ENCODE measurements at places on chromosomes 11 and 22.

DNA sequence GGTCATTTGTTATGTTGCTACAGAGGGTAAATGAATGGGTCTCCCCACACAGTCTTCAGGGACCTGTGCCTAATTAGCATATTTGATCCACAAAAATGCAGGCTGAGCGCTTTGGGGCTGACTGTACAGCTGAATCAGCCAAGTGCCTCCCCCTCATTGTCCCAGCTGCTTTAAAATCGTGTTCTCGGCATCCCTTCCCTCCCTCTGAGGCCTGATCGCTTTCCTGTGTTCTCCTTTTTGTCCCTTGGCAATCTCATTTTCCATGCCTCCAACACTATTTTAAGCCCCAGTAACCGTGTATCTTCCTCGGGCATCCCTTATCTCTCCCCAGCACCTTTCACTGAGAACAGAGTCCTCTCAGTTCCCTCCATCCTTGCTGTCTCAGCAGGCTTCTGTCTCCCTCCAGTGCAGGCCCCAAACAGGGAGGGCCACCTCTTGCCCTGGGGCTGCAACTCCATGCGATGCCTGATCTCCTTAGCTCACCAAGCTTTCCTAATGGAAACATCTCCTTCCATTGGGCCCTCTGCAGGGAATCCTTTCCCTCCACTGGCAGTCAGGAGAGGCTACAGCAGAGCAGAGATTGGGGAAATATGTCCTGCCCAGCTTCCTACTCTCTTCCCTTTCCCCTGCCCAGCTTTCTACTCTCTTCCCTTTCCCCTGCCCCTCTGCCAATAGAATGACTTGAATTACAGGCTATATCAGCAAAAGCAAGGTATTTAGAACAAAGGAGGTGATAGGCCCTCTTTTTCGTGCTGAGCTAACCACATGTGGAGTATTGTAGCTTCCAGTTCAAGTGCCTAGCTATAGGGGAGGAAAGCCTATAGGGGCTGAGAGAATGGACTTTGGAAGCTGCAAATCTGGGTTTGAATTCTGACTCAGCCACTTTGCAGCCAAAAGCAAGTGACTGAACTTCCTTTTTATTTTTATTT lies 13.8 kb downstream of the UQCR10 start:
- no peak for DNase-seq

DNA sequence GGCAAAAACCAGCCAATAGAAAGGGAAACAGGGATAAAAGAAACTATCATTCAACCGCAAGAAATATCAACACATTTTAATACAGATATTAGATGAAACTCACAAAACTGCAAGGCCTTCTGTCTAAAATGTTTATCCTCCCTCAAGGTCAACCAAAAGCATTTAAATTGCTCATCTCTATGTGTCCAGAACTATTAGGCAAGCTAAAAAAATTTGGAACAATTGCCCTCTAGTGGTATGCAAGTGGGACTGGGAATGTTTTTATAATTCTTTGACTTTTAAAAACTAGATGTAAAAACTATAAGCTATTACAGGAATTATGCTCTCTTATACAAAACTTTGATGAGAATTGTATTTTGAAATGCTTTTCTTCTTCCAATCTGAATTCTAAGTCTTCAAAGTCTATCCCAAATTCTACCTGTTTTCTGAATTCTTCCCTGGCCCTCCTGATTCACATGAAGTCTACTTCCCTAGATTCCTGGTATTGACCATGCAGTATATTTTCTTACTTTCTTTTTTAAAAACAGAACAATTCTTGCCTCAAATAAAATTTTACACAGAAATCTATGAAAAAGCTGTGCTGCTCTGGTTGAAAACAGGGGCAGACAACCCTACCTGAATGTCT lies 4.9 kb downstream of the CWC15 start:
- no peak for DNase-seq

DNA sequence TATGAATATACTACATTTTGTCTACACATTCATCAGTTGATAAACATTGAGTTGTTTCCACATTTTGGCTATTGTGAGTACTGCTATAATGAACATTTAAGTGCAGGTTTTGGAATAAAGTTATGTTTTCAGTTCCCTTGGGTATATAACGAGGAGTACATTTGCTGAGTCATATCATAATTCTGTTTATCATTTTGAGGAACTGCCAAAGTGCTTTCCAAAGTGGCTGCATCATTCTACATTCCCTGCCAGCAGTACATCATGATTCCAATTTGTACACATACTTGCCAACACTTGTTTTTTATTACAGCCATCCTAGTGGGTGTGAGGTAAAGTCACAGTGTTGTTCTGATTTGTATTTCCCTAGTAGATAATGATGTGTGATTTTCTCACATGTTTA lies 1458.6 kb upstream of the TENM4 start:
- DNase-seq = no peak

- peak; percentile 37 for DNase-seq
Measured at GRCh38 chr11:119085437-119085847, 761 bp downstream of the HMBS start.

GRCh38 chr11:106879832-106880546 lies 138.3 kb downstream of the GUCY1A2 start:
- DNase-seq = no peak

- no peak for DNase-seq
Measured at GRCh38 chr11:112995423-112996090, 34.3 kb downstream of the NCAM1 start.

- DNase-seq = no peak
Measured at GRCh38 chr11:76026281-76026680, 180.0 kb downstream of the WNT11 start.

DNA sequence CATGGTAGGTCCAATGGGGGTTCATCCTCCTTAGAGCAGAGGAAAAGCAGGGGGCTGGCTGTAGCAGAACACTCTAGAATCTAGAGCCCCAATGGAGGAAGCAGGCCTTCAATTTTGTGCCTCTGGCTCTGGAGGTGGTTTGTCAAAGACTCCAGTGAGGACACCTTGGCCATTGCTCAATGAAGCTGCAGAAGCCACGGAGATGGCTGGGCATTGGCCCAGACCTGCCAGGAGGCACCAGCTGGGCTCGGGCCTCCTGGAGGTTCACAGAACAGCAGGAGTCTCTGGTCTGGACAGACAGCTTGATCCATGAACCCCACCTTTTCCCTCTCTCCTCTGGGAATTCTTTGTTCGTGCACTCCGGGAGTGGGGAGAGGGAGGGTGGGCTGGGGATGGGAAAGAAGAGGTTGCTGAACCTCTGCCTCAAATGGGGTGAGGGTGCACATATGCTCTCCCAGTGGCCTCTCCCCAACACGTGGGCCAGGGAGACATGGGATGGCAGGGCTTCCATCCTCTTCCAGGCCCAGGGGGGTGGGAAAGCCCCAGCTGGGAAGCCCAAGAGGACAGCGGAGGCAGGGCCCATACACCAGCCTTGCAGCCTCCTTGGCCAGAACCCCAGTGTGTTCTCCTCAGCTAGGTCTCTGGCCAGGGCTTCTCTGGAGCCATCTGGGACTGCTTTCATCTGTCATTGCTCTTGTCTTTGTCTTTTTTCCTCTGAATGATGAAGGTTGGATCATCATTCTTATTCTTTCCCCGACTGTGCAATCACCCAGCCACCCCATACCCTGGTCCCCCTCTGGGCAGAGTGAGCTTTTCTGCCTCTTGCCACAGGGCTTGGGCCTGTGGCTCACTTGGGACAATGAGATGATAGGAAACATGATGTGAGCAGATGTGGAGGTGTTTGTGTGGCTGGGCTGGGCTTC lies 1019.4 kb downstream of the BRD1 start:
- no peak for DNase-seq

DNA sequence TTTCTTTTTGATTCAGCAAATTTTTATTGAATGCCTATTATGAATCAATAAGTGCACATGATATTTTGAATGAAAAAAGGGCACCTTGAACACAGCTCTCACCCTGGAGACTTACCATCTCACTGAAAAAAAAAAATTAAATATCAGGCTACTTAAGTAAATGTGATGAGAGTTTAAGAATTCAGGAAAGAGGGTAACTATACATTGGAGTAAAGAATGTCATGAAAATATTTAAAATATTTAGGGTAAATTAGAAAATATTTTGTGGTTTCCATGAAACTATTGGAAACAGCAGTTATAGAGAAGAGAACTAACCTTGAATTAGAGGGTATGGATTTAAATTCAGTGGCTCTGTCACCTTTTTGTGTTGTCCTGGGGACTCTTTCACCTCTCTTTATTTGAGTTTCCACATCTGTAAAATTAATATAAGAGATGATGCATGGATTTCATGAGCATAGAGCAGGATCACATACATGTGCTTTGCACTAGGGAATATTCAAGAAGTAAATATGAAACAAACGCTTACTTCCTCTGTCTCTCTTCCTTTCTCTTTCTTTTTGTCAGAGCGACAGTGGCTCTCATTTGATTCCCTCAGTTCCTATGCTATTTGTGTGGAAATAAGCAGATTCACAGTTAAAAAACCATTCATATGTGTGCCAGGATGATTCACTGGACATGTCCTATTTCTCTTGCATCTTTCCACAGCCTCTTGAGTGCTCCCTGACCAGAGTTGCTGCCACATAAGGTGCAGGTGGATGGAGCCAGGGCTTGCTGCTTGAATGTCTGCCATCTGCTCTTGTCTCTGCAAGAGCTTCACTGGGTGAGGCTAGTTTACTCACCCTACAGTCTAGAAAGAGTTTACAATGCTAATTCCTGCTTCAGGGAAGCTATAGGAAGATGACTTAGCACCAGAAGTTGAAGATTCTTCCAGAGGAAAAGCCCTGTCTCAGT lies 533.1 kb downstream of the ETS1 start:
- no peak for DNase-seq

DNA sequence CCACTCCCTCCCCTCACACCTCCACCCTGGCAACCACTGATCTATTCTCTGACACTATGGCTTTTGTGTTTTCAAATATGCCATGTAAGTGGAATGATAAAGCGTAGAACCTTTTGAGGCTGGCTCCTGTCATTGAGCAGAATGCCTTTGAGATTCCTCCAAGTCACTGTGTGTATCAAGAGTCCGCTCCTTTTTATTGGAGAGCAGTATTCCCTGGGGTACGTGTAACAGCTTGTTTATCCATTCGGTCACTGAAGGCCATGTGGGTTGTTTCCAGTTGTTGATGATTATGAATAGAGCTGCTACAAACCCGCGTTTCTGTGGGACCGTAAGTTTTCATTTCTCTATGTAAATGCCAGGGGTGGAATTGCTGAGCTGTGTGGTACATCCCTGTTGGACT lies 10.3 kb downstream of the TP53I11 start:
- no peak for DNase-seq

- peak; percentile 26 for DNase-seq
Measured at GRCh38 chr11:86219311-86220193, 25.0 kb upstream of the EED start.

- DNase-seq = no peak
Measured at GRCh38 chr11:77065878-77066228, 918 bp upstream of the CAPN5 start.

- DNase-seq = peak; percentile 84
Measured at GRCh38 chr22:46798366-46799350, 36.2 kb downstream of the TBC1D22A start.

- no peak for DNase-seq
Measured at GRCh38 chr11:131938351-131938751, 567.9 kb downstream of the NTM start.

DNA sequence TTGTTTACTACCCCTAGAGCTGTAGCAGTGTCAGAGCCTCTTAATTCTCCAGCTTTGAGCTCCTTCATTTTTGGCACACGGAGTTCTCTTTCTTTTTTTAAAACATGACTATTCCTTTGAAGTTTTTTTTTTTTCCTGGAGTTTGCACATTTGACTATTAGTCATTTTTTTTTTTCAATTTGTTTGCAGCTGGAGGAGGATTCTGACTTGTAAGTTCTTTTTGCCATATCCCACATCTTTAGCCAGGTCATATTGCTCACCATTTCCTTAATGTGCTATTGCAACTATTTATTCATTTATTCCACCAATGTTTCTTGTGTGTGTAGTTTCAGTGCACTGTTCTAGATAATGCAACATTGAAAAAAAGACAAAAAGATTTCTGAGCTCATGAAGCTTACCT lies 166.3 kb upstream of the ARHGAP20 start:
- no peak for DNase-seq

DNA sequence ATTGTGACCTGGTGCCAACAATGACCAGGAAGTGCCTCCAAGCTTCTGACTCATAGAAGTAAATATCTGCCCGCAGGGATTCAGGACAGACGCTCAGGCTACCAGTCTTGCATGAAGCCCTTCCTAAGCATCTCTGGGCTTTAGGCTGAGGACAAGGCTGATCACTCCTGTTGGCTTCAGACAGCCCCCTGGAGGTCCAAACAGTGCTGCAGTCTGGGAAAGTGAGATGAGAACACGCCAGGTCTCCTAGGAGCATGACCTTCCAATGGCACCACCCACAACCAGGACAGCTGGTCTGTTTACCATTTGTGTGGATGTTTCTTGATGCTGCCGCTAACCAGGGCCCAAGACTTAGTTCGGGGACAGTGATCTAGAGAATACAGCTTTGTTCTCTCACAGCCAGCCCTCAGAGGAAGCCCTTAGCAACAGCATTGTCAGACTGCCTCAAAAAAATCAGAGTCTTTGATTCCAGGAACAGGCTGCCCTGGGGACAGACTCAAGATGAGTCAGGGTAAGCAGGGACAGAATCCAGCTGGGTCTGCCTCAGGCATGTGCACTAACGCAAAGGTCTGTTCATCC lies 111.2 kb downstream of the ZNF280B start:
- DNase-seq = no peak

GRCh38 chr11:78419327-78419726 lies 1.7 kb upstream of the GAB2 start:
- no peak for DNase-seq

DNA sequence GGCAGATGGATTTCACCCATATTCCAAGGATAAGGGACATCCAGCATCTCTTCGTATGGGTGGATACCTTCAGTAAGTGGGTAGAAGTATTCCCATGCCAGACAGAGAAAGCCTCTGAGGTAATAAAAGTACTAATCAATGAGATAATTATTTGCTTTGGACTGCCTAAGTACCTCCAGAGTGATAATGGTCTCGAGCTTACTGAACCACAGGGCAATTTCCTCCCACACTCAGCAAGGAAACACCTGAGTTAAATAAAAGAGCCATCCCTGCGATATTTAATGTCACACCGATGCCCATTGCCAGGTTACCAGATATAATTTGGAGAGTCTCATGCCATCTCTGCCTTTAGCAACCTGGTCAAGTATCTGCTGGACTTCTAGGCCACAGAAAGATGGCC lies 70.6 kb upstream of the MPEG1 start:
- DNase-seq = no peak

DNA sequence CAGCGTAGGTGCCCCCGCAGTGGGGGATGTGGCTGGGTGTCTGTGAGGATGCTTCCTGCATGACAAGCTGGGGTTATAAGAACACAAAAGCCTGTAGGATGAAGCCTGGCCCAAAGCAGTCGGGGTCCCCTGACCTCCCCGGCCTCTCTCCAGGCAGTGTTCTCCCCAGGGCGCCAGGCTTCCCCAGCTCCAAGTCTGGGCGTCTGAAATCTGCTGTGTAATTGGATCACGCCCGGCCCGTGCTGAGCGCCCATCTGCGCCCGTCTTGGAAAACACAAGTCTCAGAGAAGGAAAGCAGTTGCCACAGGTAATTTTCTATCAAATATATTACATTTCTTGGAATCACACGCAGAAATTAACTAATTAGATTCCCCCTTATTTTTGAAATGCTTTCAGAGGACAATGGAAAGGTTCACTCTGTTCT lies 233.3 kb downstream of the CTTN start:
- no peak for DNase-seq
